ENCODE measurements at places on chromosomes 16 and 17.

- DNase-seq: peak; percentile 63
Measured at GRCh38 chr16:47970291-47970931, 185.4 kb downstream of the ABCC12 start.

GRCh38 chr17:546456-546855 lies 168.2 kb downstream of the VPS53 start:
- DNase-seq: no peak

- no peak for DNase-seq
Measured at GRCh38 chr17:73723317-73723716, 79.1 kb upstream of the SDK2 start.

GRCh38 chr17:28684963-28685362 lies 23.0 kb downstream of the SUPT6H start:
- peak; percentile 46 for DNase-seq

DNA sequence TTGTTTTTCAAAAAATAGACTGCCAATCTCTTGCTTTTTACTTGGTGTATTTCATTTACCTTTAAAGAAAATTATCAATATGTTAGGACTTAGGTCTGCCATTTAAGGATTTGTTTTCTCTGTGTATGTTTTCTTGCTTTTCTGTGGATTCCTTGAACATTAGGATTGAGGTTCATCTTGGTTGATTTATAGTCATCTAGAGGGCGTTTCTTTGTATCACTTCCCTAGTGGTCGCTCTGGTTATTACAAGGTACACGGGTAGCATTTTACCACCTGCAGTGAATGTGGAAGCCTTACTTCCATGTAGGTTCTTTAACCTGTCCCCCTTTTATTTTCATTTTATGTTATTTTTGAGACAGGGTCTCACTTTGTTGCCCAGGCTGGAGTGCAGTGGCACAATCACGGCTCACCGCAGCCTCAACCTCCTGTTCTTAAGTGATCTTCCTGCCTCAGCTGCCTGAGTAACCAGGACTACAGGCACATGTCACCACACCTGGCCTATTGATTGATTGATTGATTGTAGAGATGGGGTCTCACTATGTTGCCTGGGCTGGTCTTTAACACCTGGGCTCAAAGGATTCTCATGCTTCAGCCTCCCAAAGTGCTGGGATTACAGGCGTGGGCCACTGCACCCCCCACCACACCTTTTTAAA lies 35.2 kb upstream of the CBX4 start:
- peak; percentile 23 for DNase-seq

DNA sequence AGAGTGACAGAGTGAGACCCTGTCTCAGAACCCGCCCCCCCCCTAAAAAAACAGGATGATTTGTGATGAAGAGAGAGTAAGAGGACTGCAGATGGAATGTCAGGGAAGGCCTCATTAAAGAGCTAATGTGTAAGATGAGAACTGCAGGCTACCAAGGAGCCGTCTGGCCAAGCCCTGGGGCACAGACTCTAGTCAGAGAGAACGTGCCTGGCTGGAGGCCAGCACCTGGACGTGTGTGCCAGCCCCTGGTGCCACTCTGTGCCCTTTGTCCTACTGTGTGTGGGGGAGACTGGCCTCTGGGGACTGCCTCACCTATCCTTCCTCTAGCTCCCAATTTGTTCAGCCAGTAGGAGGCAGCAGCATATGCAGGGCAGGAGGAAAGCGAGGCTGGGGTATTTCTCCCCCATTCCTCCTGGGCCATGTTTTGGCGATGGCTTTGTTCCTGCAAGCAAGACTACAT lies 37.1 kb downstream of the KNOP1 start:
- no peak for DNase-seq

GRCh38 chr16:68022278-68022727 lies 729 bp downstream of the DDX28 start:
- no peak for DNase-seq

DNA sequence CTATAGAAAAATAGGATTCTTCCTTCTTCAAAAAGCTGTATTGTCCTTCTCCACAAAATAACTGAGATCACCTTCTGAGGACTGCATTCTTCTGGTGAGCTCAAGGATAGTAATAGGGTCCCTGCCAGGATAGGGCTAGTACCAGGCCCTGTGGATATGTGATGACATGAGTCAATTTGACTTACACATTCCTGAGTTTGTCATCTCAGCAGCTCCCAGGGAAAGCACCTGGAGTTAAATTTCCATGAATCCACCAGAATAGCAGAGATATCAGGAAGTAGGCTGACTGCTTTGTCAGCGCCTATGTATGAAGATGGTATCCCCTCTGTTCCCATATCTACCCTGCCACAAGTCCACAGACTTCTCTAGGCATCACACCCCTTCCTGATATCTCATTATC lies 225.8 kb downstream of the PMP22 start:
- peak; percentile 20 for DNase-seq

DNA sequence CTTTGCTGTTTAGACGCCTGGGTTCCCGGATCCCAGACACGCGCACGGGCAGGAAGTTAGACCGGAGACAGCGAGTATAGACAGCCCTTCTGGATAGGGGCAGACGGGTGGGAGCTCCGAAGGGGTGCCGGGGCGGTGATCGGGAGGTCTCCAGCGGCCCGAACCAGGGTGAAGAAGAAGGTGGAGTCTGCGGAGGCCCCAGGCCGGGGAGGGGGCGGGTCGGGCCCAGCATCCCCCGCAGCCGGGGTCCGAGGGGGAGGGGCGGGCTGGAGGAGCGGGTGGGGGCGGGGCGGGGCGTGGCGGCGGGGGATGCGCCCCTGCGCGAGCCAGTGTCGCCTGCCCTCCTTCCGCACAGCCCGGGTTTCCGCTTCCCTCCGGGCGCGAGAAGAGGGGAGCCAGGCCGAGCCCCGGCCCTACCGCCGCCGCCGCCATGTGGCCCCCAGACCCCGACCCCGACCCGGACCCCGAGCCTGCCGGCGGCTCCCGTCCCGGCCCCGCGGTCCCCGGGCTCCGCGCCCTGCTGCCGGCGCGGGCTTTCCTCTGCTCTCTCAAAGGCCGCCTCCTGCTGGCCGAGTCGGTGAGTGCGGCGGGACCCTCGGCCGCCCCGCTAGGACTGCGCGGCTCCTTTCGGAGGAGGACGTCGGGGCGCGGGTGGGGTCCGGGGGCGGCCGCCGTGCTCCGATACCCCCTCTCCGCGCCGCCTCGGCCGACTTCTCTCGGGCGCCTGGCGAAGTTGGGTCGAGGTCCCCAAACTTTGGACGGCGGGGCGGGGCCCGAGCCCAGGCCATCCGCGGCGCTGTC lies at the start of gene CMTM3:
Gene CMTM3 (plus strand): TSS at position 329 of the 801 bp plus-strand sequence. CDS start 102 bp downstream, at position 431.
- peak; percentile 69 for DNase-seq

- DNase-seq: peak; percentile 31
Measured at GRCh38 chr17:17645961-17646360, 35.3 kb upstream of the RAI1 start.

DNA sequence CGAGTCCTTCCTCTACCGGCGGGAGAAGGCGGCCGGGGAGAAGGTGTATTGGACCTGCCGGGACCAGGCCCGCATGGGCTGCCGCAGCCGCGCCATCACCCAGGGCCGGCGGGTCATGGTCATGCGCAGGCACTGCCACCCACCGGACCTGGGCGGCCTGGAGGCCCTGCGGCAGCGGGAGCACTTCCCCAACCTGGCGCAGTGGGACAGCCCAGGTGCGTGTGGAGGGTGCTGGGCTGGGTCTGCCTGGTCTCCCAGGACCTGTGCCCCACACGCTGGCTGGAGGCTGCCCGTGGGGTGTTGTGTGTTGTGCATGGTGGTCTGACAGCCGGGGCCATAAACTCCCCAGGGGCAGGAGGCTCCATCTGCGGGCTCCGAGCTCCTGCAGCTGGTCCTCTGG lies 25.4 kb downstream of the FLYWCH1 start:
- no peak for DNase-seq

DNA sequence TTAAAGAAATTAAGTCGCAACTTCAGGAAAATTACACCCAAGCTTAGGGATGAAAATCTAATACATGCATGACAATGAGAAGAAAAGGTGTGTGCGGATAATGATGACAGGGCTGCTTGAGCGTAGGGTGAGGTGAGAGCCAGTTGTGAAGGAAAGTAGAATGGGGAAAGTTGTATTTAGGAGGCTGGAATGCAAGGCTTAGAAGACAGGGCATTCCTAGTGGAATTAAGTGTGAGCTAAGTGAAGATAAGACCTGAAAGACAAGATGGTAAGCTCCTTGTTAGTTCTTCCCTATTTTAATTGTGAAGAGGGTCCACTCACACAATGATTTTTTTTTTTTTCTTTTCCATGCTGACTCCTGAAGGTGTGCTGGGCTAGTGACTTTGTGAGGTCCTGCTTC lies 519.5 kb upstream of the SALL1 start:
- DNase-seq: no peak

DNA sequence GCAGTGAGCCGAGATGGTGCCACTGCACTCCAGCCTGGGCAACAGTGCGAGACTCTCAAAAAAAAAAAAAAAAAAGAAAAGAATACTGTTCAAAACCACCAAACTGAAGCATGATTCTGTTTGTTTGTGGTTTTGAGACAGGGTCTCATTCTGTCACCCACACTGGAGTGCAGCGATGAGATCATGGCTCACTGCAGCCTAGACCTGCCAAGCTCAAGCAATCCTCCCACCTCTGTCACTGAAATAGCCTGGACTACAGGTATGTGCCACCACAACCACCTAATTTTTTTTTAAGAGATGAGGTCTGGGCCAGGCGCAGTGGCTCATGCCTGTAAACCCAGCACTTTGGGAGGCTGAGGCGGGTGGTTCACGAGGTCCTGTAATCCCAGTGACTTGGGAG lies 4.3 kb downstream of the SUMO2 start:
- DNase-seq: no peak

- DNase-seq: no peak
Measured at GRCh38 chr17:33073416-33073815, 81.8 kb downstream of the SPACA3 start.

DNA sequence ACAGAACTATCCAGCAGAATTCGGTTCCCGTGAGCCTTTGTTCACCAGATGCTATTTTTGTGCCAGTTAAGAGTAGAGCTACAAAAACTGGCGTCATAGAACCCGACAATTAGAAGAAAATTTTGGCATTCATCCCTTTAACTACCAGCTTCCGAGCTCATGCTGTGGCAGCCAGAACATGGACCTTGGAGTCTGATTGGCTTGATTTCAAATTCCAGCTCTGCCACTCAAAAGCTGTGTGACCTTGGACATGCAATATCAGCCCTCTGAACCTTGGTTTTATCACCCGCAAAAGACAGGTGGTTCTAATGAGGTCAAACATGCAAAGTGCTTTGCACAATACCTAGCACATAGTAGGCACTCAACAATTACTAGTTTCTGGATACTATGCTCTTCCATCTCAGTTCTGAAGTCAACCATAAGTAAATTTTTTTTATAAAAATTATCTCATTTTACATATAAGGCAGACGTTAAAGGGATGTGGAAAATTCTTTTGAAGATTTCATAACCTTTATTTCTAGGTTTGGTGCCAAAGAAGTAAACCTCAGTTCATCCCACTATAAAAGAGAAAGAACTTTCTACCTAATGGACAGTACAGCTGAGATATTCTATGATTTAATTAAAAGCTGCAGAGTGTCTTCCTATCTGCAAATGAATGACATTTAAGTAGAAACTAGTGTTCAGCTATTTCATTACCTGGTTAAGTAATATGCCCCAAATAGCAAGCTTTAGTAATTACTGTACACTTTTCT lies 331.5 kb downstream of the HAPSTR1 start:
- DNase-seq: no peak

All from fibroblast of skin of scalp (primary cell).